CD8-positive, alpha-beta memory T cell (primary cell): ENCODE measurements at places on chromosomes 1 and 21.

DNA sequence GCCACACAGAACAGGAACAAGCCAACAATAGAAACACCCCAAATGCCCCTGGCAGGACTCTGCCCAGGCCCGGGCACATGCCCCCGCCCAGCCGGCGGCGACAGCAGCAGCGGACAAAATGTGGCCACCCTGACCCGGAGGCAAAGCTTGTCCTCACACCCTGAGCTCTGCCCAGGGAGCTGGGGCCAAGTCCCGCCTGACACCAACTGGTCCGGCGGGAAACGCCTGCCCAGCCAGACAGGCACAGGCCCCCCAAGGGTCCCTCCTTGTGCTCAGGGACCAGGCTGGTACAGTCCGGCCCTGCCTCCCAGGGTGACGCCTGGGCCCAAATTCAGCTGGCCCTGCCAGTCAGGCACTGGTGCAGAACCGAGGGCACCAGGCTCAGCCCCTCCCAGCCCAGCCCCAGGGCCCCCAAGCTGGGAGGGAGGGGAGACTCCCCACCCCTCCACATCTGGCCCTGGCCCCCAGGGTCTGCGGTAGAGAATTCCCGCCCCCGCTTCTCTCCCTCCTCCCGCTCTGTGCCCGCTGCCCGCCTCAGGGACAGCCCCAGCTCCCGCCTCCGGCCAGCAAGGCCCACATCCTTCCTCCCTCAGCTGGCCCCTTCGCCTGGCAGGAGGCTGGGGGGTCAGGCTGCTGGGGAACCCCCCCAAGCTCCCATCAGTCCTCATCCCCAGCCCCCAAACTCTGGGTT lies 2.0 kb downstream of the AHDC1 start:
- DNase-seq = no peak

DNA sequence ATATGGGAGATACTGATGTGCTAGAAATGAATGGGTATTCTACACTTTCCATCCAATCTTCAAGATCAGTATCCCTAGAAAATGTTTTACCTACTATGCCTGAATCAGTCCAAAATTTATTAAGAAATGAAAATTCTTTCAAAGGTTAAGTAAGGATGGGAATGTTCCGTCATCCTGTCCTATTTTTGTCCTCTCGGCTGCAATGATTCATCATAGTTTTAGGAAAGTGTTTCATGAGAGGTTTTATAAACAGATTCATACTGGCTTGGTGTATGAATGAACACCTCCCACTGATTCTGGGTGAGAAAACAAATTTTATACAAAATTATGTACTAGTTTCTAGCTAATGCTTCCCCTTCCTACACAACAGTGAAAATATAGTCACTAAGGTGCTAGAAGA lies 504.6 kb upstream of the NR5A2 start:
- no peak for DNase-seq

DNA sequence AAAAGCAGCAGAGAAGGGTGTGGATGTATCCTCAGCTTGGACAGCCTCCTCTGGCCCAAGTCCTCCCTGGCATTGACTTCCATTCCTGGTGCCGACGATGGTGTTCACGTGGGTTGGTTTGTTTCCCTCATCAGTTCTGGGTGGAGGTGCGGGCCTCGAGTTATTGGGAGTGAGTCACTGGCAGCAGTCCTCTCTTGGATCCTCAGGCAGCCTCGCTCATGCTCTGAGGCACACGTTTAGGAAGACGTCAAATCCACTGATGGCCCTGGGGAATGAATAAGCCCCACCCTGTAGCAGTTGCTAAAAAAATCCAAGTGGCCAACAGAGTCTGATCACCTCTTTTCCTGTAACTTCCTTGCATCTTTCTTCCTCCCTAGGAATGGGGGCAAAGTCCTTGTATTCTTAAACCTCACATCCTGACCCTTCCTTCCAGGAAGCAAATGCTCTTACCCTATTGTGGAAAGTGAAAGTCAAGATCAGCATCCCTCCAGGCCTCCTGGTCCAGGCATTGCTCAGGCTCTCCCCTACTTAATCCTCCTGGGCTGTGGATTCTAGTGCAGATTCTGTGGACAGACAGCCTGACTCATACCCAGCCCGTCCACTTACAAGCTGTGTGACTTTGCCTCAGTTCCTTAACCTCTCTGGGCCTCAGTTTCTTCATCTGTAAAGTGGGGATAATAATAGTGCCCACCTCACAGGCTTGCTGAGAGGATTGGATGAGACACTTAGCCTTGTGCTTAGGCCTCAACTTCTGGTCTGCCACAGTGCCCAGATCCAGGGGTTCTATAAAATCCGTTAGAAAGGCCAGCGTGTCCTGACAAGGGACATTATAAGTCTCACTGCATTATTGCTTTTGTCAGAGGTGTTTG lies 111.1 kb downstream of the TLR5 start:
- DNase-seq = no peak

DNA sequence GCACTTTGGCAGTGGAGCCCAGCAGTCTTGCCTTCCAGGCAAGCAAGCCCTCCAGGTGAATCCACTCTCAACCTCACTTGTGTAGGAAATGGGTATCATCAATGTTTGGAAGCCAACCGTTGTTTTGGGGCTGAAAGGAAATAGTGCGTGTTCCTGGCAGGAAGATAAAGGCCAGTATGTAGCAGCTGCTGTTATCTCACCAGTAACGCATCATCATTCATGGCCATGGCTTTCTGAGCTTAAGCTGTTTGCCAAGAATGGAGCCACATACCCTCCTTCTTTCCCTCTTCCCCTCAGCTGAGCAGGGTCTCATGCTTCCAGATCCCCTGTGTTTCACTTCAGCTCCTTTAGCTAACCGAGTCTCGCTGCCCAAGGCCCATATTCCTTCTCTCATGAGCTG lies 2.2 kb upstream of the PDPN start:
- DNase-seq = no peak

DNA sequence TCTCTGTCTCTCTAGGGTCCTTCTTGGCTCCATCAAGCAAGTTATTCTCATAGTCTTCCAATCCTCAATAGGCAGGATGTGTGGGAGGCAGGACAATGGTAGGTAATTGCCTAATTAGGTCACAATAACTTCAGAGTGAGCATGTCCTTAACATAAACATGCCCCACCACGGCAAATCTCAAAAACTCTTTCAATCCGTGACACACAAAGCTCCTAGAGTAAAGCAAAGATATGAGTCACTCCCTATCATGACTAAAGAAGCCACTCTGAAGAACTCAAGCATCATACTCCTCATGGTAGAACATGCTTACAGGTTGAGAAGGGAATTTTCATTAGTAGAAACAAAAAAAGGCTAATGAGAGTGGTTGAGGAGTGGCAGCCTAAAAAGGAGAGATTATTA lies 4.9 kb downstream of the HAO2 start:
- DNase-seq = no peak

GRCh38 chr1:170707117-170707516 lies 43.2 kb downstream of the PRRX1 start:
- no peak for DNase-seq

DNA sequence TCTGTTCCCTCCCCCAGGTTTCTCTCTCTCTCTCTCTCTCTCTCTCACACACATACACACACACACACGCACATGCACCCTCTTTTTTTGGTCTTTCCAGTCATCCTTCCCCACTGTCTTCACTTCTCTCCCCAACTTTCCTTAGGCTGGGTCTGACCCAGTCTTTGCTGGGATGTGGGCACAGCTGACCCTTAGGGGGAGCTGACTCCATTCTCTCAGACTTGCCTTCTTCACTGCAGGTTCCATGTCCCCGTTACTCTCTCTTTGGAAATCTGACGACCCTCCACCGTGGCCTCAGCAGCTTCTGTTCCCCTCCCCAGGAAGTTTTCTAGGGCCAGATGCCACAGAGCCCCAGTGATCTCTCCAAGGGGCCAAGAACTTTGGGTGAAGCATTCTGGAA lies 2.1 kb downstream of the DISP3 start:
- DNase-seq = no peak

DNA sequence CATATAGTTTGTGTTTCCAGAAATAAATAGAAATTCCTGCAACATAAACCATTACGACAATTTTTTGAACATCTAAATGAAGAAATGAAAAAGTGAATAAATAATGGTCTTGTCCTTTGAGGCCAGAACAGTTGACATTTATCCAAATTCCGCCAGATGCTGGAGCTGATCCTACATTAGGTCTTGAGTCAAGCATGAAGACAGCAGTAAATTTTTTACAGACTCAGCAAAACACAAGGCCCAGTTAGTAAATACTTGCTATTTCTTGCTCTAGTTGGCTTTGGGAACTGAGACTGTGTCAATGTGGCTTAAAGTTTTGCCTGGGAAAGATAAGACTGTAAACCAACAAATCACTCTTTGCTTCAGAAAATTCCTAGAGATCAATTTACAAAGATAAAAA lies 540.1 kb upstream of the RGS18 start:
- DNase-seq = no peak

GRCh38 chr1:53075761-53076163 lies 13.7 kb downstream of the PODN start:
- DNase-seq = no peak

DNA sequence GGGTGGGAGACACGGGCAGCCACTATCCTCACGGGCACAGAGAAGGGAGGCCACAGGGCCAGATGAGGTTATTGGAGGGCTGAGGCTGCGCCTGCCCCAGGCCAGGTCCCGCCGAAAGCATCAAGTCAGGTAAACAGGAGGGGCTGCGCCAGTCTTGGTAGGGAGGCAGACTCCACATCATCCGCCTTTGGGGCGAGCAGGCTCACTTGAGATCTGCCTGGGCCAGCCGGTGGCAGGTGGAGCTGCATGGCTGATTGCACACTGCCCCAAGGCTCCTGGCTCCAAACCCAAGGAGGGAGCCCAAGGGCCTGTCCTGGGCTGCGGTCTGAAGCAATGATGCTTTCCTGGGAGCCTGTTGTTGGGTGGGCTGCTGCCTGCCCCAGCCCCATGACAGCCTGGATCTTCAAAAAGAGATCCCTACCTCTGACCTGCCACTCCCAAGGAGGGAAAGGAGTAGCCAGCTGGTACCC lies 4.6 kb downstream of the SMIM1 start:
- no peak for DNase-seq

DNA sequence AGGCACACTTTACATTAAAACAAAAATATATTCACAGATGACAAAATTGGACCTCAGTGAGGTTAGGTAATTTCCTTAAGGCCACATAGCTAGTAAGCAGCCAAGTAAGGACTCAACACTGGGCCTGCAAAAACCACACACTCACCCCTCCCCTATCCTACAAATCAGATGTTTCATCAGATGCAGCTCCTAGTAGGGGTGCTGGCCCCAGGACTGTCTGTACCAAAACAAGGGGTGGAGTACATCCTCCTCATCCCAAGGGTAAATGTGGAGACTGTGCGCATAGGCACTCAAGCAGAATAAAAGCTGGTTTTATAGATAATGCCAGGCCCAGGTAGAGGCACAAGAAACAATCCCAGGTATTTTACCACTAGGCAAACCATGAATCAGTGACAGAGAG lies 25.7 kb downstream of the URB1 start:
- DNase-seq = no peak

DNA sequence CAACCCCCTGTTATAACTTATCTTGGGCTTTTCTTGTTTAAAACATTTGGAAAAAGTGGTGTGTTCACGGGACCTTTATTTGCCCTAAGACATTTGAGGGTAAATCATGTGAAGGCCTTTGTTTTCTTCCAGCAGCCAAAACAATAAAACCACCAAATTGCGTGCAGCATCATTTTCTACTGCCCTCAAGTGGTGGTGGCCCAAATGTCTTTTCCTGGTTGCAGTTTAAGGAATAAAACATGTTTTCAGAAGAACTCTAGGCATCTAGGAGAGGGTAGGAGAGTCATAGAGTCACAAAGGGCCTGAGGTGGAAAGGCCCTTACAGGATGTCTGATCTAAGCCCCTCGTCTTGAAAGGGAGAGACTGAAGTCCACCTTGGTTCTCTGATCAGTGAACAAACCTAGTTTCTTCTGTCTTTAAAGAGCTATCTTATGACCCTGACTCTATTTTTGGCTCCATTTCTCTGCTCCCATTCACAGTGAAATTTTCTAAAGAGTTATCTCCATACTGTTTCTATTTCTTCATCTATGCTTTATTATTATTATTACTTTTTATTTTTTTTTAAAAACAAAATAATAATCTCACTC lies 16.0 kb upstream of the EPS15 start:
- DNase-seq = peak; percentile 67

GRCh38 chr1:94757931-94758330 lies 62.2 kb upstream of the SLC44A3 start:
- DNase-seq = no peak

- DNase-seq = no peak
These were observed 219.2 kb downstream of the RERE start for GRCh38 chr1:8598060-8598724.

- no peak for DNase-seq
These were observed 444.7 kb upstream of the VAMP3 start for GRCh38 chr1:7326366-7326765.

GRCh38 chr1:12327566-12327965 lies 97.7 kb downstream of the VPS13D start:
- DNase-seq = no peak

DNA sequence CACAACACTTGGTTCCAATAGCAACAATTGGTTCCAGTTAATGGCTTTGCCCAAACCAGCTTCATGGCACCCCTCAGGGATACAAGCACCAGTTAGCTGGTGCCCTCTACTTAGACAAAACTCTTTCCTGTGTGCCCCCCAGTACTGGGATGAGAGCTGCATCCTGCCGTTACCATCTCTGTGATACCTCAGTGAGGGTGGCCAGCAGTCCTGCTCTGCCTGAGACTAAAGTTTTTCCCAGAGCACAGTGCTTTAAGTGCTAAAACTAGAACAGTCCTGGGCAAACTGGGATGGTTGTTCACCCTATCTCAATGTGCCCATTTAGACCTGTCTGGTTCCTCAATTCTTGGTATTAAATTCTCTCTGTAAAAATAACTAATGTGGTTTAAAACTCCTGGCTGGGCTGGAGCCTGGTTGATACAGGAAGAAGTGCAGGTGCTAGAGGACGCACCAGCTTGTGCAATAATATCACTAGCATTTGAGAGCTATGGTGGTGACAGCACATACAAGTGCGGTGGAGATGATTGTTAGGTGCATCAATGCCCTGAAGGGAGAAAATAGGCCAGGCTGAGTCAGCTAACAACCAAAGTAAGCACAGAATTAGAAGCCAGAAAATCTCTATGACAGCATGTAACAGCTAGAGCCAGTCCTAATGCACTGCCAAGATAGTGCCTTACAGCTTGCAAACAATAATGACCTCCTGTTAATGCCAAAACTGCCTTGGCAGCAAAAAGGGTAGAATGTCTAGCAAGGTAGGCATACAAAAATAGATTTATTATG lies 179.8 kb upstream of the GALNT2 start:
- DNase-seq = no peak

GRCh38 chr1:201113451-201114244 lies 1.4 kb upstream of the CACNA1S start:
- no peak for DNase-seq

- peak; percentile 43 for DNase-seq
These were observed 26.6 kb upstream of the RGS13 start for GRCh38 chr1:192609110-192610079.

DNA sequence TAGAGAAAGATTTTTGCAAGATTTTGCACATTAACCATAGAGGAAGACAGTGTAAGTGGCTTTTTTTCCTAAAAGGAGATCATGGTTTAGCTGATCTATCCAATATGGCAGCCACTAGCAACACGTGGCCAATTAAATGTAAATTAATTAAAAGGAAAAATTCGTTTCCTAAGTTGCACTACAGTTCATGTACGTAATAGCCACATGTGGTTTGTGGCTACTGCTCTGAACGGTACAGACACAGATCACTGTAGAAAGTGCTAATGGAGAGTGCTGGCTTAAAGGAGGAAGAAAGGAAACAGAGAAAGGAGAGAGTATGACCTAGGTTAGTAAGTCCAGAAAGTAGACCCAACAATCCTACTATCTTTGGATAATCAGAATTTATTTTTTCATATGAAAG lies 170.8 kb downstream of the SIPA1L2 start:
- no peak for DNase-seq

- DNase-seq = no peak
These were observed 299.9 kb upstream of the PROX1 start for GRCh38 chr1:213687832-213688231.

- DNase-seq = no peak
These were observed 190.9 kb downstream of the NFIA start for GRCh38 chr1:61273167-61273705.
